Uterine smooth muscle cell (primary cell): ENCODE measurements at places on chromosomes 1 and 21. TPM values are rescaled to one million over a fixed set of nuclear protein-coding genes. Genes with fewer than 3 reads are reported as not detected.

Gene GBP7
- 0.12 TPM in 1 of 2 replicates, not detected in the other for total RNA-seq

Gene YBX1
- 820 and 977 TPM in 2 replicates for total RNA-seq

Gene WNT9A
- total RNA-seq: 0.62 and 0.77 TPM in 2 replicates

Gene MAN1A2
- 54.9 and 81.1 TPM in 2 replicates for total RNA-seq

Gene GBP2
- 25.2 and 31.6 TPM in 2 replicates for total RNA-seq

Gene GPA33
- total RNA-seq: not detected in 2 replicates

Gene CYP4X1
- total RNA-seq: not detected in 2 replicates

Gene FCRL2
- not detected in 2 replicates for total RNA-seq

Gene MSH4
- total RNA-seq: 0.11 and 0.25 TPM in 2 replicates
